ENCODE measurements at places on chromosomes 16 and 17.

DNA sequence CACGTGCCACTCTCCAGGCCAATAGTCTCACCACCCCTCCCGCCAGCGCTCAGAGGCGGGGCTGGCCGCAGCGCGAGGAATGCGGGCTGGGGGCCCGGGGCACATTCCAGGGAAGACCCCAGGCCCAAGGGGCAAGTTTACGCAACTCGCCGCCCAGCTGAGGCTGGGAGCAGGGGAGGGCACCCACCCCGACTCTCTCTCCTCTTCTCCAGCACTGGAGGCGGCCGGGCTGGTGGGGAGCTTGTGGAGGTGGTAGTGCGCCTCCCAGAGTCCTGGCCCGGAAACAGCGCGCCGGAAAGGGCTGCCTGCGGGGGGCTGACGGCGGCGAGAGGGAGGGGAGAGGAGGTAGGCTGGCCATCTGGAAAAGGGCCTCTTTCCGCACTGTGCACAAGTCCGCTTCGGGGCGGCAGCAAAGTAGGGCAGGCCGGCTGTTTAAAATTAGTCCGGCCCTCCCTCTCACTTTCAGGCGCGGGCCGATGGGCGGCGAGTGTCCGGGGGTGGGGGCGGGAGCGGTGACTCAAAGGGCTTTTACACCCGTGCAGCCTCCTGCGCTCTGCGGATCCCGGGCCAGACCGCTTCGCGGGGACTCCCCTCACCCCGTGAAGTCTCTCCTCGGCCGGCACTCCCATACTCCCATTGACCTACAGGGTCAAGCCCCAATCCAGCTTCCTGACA lies 1.1 kb downstream of the FHOD1 start:
- DNase-seq, result peak; percentile 91

DNA sequence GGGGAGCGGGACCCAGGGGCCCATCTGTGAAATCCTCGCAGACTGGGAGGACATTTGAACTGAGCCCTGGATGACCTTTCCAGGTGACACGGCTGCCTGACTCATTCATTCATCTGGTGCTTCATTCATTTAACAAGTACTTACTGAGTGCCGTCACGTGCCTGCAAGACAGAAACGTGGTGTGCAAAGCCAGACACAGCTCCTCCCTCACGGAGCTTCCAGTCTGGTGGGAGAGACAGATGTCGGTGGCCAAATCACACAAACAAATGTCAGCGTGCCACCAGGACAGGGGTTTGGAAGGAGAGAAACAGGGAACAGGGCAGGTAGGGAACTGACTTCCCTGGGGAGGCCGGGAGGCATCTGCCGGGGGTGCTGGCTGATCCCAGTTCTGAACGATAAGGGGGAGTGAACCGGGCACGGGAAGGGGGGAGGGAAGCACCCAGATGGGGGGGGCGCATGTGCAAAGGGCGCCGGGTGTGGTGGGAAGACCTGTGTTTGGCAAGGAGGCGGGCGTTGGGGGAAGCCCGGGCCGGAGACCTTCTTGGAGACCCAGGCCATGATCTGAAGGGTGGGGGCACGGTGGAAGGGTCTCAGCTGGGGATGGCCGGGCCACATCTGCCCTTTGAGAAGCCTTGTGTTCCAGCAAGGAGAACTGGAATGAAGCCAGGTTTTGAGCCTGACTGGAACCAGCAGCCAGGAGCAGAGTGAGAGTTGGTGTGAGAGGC lies 93.6 kb upstream of the CIBAR2 start:
- DNase-seq, result no peak

DNA sequence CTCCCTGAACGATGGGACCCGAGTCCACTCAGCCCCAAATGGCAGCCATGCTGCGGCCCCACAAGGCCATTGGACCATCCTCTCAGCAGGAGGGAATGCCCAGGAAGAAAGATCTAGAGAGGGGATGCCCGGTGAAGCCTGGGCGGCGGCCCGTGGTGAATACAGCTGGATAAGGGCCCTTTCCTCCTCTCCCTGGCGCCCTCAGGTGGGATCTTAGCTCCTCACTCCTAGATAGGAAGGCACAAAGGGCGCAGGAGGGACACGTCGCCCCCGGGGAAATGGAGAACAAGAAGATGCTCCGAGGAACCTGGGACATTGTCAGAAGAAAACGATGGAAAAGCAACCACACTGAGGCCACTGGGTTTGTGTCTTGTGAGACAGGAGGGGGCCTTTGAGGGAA lies 2.5 kb downstream of the CD300C start:
- no peak for DNase-seq

DNA sequence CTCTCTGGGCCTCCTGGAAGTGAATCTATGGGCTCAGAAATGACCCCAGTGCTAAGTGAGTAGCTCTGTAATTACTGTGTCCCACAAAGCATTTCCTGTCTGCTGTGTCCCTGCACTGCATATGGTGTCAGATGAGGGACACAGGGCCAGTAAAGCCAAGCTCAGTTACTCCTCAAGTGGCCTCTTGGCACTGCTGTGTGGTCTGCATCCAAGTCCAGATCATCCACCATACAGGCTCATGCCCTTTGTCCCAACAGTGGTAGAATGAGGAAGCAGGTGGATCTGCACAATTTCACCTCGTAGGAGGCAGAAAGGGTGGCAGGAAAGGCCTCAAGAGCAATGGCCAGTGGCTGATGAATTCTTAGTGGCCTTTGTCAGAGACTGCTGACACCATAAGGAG lies 146.8 kb downstream of the SOX9 start:
- no peak for DNase-seq

- no peak for DNase-seq
These were observed 191.1 kb upstream of the IRX3 start for GRCh38 chr16:54477714-54478113.

GRCh38 chr17:27631897-27632725 lies 1.1 kb downstream of the LGALS9 start:
- DNase-seq, result peak; percentile 61

DNA sequence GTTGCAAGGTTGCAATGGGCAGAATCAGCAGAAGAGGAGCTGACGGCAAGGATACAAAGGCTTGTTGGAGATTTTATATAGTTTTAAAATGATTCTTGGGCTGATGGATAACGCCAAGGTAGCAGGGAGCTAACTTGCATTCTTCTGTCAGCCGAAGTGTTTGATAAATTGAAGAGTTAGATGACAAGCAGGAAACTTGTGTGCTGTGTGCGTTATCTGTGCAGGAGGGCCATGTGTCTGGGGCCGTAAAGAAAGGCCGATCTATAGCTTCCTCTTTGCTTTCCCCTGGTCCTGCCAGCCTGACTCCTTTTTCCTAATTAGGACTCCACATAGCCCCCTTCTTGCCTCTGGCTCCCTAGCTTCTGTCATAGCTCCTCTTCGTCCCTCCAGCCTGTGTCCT lies 6.7 kb upstream of the WWOX start:
- DNase-seq, result peak; percentile 53

DNA sequence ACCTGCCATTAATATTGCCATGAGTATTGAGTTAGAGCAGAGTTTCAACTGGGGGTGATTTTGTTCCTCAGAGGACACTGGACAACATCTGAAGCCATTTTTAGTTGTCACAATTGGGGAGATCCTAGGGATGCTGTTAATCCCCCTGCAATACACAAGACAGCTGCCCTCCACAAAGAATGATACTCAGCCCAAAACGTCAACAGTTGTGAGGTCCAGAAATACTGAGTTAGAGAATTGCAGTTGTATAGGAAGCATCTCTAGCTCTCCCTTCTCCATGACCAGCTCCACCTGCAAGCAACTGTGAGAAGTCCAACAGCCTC lies 614.0 kb upstream of the CDH5 start:
- DNase-seq, result no peak

- no peak for DNase-seq
These were observed 30.8 kb downstream of the EFCAB5 start for GRCh38 chr17:29972277-29972676.

DNA sequence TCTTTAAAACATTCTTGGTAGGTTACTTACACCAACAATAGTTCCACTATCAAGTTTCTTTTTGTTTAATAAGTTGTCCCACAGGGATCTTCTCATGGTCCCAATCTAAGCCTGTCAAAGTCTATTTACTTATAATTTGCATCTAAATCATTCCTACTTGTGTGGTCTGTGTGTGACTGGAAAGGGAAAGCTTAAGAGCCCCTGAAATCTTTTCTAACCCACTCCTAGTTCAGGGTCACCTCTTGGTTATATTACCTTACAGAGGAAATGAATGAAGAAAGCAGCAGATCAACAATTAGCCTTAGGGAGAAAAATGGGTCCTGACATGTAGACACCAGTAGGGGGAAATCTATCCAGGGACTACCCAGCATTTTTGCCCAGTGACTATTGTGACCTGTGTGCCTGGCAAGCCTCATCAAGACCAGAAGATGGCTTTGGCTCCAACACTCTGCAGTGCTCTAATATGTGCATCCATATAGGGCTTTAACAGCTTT lies 110.4 kb upstream of the HAS3 start:
- peak; percentile 68 for DNase-seq

DNA sequence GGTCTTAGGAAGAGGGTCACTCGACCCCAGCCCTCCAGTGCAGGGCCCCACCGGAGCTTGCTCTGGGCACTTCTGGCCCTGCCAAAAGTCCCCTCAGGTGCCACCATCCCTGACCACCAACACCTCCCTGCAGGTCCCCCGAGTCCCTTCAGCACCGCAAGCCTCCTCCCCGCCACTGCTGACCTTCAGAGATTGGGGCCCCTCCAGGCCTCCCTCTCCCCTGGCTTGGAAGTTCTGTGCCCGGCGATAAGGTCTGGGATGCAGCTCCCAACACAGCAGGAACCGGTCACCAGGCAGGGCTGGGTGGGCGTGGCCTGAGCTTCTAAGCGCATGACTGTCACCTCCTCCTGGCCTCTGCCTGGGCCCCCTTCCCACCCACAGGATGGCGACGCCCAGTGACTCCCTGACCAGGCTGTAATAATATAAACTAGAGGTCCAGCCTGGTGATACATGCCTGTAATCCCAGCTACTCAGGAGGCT lies 11.2 kb downstream of the PIEZO1 start:
- DNase-seq, result peak; percentile 92

GRCh38 chr16:14585287-14585686 lies 44.8 kb downstream of the PARN start:
- DNase-seq, result no peak

DNA sequence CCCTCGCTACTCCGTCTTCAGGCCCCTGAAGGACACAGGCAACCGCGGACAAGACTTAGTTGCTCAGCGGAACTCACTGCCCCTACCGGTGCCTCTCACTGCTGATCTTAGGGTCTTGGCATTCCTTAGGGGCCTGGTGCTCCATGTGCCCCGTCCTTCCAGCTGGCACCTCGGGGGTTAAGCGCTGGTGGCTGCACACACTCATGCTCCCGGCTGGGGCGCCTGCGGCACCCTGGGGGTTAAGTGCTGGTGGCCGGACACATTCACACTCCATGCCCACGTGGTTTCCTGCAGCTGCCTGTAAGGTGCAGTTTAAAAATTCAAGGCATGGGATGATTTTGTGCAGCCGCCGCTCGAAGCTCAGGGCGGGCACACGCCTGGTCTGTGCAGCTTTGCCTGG lies 45.1 kb downstream of the BAIAP2 start:
- DNase-seq, result no peak

GRCh38 chr16:11253009-11253994 lies 2.7 kb downstream of the SOCS1 start:
- DNase-seq, result peak; percentile 64

GRCh38 chr16:3188925-3189825 lies 1.2 kb downstream of the OR1F1 start:
- peak; percentile 84 for DNase-seq

DNA sequence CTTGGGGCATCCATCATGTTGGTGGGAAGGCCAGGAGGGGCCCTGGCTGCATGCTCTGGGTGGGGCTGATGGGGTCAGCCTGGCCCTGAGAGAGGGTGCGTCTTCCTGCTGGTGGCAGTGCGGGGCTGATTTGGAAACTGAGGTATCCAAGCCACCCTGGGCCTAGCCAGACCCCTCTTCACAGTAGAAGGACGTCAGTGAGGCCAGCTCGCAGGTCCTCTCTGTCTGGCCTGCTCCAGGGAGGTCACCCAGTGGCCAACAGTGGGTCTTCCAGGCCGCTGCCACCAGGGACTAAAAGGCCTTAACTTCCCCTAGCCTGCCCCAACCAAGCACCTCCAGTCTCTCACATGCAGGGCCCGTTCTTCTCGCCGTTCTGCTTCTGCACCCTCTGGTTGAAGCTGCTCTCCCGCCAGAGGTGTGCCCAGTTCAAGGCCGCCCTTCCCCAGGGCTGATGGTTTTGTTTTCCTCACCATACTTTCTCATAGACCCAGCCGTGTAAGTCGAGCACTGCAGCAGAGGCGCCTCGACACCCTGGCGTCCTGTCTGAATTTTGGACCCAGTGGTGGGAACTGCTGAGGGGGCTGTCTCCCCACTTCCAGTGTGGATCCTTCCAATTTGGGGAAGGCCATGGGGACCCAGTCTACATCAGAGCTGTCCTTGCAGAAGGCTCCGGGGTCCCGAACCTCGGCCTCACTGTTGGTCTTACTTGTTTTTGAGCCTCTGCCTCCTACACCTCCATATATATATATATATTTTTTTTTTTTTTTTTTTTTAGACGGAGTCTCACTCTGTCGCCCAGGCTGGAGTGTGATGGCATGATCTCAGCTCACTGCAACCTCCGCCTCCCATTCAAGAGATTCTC lies 42.9 kb upstream of the CDC42EP4 start:
- DNase-seq, result no peak

DNA sequence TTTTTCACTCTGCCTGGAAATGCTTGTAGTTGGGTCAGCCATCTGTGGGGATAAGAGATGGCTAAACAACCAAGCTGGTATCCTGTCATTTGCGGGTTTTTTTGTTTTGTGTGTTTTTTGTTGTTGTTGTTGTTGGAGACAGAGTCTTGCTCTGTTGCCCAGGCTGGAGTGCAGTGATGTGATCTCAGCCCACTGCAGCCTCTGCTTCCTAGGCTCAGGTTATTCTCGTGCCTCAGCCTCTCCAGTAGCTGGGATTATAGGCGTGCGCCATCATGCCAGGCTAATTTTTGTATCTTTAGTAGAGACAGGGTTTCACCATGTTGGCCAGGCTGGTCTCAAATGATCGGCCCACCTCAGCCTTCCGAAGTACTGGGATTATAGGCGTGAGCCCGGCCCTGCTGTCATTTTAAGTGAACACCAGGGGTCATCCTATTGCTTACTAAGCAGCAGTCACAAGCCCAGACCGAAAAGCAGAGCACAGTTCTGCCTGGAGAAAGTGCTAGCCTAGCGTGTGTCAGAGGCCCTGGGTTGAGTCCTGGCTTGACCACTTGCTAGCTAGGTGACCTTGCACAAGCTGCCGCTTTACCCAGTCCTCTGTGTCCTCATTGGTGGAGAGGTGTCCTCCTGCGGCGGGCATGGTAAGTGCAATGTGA lies 4.6 kb downstream of the SMCR8 start:
- DNase-seq, result peak; percentile 69

GRCh38 chr17:71441098-71441497 lies 679.7 kb upstream of the SOX9 start:
- no peak for DNase-seq

DNA sequence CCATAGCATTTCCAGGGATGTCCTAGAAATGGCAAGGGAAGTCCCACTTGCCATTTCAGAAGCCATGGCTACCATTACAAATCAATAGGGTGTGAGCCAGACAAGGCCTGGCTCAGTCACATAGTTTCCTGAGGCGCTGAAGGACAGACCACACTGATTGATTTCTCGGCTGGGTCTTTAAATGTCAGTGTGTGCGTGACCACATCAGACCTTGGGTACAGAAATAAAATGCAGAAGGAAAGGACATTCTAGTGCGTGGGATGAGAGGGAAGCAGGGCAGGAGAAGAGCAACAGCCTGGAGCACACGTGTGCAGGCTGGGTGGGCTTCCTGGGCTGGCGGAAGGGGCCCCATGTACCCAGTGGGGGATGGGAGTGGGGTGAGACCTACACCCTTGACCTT lies 58.7 kb upstream of the LYRM9 start:
- no peak for DNase-seq
